Skin of body (tissue), 3 donors: ENCODE measurements at places on chromosomes 16 and 17.

- DNase-seq: no peak
Measured at GRCh38 chr17:82238472-82239201, 9.8 kb downstream of the SLC16A3 start.

- no peak for DNase-seq
Measured at GRCh38 chr17:44146375-44147346, 4.9 kb downstream of the HROB start.

- no peak for DNase-seq
Measured at GRCh38 chr17:28368306-28368831, 1.7 kb downstream of the VTN start.

GRCh38 chr17:74520790-74521480 lies 10.3 kb downstream of the CD300LB start:
- no peak for DNase-seq

DNA sequence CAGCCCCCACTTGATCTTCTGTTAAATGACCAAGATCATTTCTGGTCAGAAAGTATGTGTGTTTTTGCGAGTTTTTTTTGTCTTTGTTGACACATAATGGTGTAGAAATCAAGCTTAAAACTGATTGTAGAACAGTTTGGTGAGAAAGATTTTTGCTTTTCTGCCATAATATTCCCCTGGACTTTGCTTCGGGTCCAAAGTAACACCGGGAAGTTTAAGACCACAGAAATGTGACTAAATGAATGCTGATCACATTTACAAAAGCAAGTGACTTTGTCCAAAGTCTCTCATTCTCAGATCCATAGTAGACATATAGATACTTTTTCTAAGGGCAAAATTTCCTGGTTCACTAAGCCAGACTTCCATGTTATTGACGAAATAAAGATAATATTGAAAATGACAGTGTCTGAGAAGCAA lies 2.6 kb downstream of the FAM20A start:
- DNase-seq: no peak

DNA sequence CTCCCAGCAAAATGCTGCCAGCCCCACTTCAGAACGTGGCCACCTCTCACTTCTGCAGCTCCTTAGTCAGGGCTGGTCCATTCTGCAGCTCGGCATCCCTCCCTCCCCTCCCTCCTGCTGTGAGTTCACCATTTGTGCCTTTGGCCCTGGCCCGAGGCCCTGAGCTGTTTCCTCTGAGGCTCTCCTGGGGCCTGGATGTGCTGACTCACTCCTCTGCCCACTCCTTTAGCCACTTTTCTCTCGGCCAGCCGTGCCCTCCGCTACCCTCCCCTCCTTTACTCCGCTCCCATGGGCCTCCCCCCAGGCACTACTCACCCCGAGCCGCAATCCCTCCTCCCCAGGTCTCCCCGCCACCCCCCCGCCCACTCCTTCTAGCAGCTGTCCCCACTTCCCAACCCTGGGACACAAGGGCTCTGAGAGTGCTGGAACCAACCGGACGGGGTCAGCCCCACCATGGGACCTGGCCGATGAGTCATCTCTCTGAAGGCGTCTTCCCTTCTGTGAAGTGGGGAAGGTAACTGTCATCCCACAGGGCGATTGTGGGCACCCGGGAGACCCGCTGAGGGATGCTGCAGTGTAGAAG lies 11.5 kb downstream of the KCNG4 start:
- DNase-seq: peak; percentile 30

DNA sequence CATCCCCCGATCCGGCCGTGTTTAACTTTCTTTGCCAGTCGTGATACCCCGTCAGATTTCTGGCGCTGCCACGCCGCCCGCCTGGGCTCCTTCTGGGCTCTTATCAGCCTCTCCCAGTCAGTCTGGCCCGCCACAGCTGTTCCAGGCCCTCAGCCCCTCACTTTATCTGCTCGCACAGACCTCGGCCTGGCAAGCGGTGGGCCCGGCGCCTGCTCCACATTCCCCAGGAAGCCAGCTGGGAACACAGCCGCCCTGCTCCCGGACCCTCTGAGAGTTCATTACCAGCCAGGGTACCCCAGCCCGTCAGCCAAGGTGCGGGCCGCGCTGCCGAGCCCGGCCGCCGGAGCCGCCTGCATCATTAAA lies 157.5 kb downstream of the ZNF423 start:
- DNase-seq: no peak

GRCh38 chr16:48365025-48365600 lies 20.1 kb downstream of the SIAH1 start:
- DNase-seq: no peak

GRCh38 chr17:51064061-51064735 lies 56.5 kb downstream of the SPAG9 start:
- no peak for DNase-seq

DNA sequence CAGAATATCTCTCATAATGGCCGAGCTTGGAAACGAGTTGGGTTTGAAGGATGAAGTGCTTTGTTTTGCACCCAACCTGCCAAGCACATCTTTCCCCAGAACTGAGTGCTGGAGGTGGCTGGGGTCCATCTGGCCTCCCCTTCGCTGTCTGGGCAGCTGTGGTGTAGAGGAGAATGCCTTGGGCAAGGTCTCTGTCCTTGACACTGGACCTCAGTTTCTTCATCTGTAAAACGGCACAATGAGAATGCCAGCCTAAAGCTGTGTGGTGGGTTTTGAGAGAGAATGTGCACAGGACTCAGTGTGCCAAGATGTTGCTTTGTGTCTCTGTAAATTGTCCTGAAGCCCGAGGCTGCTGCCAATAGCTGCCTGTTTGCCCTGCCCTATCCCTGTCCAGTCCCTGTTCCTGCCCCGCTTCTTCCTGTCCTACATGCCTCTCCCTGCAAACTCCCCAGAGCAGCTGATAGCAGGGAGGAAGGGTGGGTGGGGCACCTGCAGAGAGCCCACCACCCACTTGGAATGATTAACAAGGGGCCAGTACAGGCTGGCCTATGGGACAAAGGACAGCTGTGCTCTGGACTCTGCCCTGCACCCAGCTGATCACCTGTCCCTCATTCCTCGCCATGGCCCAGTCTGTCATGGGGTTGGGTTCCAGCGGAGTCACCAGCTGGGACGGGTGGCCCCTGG lies 15.3 kb downstream of the LASP1 start:
- DNase-seq: no peak

GRCh38 chr17:9917131-9917530 lies 12.1 kb upstream of the RCVRN start:
- no peak for DNase-seq

DNA sequence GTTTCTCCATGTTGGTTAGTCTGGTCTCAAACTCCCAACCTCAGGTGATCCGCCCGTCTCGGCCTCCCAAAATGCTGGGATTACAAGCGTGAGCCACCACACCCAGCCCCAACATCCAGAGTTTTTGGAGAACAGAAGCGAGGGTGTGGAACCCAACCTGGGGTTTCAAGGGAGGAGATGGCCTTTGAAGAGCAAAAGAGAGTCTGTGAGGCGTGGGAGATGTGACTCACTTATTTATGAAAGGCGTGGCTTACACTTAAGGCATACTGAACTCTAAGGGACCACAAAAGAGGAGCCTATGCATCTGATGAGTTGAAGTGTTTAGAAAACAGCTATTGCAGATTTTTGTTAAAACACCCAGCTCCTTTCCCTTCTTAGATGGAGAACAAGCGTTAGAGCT lies 18.9 kb downstream of the ARSG start:
- DNase-seq: no peak

GRCh38 chr16:78706637-78707036 lies 607.2 kb downstream of the WWOX start:
- DNase-seq: no peak

DNA sequence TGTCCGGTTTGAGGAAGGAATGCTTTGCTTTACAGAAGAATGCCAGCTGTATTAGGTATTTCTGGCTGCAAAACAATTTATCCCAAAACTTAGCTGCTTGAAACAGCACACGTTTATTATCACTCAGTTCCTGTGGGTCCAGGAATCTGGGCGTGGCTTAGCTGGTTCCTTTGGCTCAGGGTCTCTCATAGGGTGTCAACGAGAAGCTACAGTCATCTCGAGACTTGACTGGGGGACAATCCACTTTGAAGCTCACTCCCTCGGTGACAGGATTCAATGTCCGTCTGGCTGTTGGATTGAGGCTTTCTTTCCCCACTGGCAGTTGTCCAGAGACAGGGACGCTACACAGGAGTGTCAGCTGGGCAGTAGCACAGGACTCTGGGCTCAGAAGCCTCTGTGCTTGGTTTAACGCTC lies 9.6 kb upstream of the RHBDF2 start:
- no peak for DNase-seq

DNA sequence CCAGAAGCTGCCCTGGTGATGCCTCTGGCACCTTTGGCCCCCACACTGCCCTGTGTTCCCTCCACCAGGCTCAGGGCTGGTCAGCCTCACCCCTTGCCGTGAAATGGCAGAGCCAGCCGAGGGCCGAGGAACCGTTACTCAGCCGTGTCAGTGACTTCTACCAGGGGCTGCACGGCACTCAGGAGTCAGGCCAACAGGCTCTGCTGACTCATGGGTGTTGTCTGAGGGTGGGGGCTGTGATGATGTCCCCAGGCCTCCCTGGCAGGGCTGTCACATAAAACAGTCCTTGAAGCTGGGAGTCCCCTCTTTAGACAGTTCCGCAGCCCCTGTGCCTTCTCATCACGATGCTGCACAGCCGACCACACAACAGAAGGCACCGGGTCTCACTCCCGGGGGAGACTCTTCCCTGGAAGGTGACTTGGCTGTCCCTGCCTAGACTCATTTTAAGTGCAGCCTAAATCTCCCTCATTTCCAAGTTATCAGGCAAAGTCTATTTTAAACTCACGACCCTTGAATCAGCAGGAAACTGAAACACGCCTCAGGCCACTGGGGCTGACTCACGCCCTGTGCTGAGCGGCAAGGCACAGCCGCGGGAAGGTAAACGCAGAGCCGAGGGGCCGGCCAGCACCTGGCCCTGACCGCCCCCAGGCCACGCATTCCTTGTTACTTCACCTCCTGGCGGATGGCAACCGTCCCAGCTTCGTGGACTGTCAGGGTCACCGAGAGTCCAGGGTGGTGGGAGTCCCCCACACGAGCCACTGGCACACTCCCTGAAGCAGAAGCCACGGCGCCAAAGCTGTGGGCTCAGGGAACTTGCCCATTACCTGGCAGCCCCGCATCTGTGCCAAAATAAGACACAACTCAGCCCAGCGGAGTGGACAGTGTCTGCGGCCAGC lies 102.6 kb downstream of the ZNF778 start:
- DNase-seq: no peak

DNA sequence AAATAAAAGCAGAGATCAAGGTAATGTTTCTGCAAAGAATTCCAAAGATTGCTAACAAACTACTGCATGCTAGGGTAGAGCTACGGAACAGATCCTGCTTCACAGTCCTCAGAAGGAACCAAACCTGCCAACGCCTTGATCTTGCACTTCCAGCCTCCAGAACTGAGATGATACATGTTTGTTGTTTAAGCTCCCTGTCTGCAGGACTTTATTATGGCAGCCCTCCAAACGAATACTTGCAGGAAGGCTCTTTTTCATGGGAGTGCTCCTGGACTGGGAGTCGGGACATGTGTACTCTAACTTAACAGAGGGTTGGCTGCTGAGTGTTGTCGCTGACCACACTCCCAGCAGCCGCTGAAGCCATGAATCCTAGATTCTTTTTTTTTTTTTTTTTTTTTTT lies 808.8 kb upstream of the EEF2KMT start:
- no peak for DNase-seq

DNA sequence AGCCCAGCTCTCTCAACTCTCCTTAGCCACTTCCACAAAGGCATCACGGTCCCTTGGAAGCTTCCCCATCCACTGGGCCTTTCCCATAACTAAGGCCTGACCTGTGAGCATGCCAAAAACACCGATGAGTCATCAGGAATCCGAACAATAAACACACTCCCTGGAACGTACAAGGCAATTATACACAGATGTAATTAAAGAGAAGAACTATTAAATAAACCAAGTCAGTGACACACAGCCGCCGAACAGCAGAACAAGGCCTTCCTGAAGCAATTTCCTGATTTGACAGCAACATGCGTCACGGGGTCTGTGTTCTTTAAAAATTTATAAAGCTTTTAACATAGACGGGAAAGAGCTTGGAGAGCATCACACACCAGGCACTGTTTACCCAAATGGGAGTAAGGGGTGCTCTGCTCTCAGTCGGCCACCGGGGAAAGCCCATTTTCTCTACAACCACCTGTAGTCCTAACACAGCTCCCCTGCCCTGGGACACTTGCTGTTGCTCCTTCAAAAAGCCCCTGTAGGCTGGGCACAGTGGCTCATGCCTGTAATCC lies 29.4 kb downstream of the COG7 start:
- peak; percentile 58 for DNase-seq

DNA sequence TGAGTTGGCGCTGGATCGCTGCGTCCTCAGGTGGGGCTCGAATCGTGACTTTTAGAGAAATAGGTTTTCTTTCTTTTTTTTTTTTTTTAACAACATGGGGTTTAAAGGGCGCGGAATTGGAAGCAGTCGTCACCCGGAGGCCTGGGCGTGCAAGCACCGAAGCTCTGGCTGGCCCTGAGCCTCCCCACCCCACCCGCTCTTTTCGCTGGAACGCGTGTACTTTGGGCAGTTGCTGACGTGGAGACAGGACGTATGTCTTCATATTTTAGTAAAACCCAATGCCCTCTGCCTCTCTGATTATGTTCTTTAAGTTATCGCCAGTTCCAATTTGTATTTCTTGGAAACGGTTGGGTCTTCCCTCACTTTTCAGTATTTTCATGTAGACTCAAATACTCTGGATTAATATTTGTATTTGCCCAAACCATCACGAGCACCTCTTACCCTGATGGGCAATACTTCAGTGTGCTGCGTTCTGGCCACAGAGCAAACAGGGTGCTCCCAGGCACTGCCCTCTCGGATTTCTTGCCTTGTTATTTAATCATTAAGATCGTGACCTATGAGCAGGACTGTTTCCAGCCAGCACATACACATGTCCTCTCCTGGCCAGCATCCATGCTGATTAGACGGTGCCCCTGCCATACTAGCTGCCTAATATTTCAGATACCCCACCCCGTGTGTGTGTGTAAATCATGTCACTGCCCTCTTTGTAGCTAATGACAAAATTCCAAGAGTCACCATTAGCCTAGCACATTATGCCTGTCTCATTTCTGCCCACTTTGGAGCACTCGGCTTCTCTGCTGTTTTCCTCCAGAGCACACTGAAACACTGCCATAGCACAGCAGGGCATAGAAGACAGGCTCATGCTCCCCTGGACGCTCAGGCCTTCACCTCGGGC lies 805 bp upstream of the C16orf95 start:
- peak; percentile 25 for DNase-seq

DNA sequence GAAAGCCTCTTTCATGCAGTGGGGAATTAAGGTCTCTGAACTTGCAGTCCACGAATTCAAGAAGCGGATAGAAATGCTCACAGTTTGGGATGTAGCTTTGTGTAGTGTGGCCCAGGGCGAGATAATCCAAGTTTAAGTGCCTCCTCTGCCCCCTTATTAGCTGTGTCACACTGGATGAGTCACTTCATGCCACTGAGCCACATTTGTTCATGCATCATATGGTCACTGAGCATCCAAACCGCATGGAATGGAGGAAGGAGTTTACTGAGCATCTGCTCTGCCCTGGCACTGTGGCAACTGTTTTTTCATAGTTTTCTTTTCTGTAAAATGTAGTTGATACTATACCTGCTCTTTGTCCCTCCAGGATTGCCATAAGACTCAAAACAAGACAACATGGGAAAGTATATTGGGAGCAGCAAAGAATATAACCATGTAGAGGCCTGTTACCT lies 15.1 kb upstream of the DHX8 start:
- no peak for DNase-seq

- peak; percentile 39 for DNase-seq
Measured at GRCh38 chr16:77939968-77940367, 82.4 kb upstream of the CLEC3A start.
